ENCODE measurements at places on chromosomes 5 and 9.

DNA sequence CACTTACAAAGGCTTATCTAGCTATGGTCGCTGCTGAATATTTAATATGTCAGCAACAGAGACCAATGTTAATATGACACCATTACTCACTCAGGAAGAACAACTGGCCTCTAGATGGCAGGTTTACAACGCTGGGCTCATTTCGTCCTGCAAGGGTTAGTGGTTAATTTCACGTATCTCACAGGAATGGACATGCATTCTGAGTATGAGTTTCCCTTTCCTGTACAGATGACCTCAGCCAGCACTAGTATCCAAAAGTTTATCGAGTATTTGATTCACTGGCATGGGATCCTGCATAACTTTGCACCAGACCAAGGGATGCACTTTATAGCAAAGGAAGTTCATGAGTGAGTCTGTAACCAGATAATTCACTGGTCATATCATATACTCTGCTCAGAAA lies 8.7 kb upstream of the TRPC7 start:
- no peak for DNase-seq

- DNase-seq, result no peak
These were observed 139.0 kb downstream of the OLFM1 start for GRCh38 chr9:135226369-135227050.

- DNase-seq, result no peak
These were observed 1085.2 kb upstream of the ARRDC3 start for GRCh38 chr5:92468295-92468694.

DNA sequence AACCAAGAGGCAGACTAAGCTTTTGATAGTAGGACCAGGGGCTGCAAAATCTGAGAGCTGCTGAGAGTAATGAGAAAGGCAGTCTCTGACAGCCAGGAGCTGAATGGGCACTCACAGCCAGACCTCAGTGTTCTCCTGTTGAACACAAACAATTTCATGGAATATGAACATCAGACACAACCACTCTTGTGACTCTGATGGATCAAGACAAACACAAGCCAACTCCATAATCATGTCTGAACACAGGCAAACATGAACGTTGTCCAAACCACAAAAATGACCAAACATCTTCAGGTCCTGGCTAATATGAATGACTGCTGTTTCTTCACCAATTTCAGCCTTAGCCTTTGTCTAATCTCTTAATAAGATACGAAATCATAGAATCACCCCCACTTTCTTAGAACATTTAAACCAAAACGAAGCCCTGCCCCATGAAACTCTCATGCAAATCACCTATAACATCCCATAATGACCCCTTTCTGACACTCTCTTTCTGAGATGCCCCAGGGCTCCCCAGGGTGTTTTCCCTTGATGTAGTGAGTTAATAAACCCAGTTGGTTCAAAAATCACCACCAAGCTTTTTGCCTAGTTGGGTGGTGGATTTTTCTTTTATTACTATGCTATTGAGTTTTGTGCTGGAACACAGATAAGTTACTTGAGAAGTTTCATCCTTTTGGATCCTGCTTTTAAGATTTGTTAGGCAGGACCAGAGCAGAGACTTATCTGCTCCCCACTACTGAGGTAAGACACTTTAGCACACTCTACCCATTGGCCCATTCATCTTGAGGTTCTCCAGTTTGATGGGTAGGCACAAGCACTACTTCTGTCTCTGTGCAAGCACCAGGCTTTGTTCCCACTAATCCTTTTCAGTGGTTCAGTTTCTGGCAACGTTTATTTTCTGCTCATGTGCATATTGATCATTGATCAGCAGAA lies 5.9 kb upstream of the ERAP2 start:
- peak; percentile 7 for DNase-seq

GRCh38 chr5:1824903-1825841 lies 24.0 kb downstream of the NDUFS6 start:
- no peak for DNase-seq

DNA sequence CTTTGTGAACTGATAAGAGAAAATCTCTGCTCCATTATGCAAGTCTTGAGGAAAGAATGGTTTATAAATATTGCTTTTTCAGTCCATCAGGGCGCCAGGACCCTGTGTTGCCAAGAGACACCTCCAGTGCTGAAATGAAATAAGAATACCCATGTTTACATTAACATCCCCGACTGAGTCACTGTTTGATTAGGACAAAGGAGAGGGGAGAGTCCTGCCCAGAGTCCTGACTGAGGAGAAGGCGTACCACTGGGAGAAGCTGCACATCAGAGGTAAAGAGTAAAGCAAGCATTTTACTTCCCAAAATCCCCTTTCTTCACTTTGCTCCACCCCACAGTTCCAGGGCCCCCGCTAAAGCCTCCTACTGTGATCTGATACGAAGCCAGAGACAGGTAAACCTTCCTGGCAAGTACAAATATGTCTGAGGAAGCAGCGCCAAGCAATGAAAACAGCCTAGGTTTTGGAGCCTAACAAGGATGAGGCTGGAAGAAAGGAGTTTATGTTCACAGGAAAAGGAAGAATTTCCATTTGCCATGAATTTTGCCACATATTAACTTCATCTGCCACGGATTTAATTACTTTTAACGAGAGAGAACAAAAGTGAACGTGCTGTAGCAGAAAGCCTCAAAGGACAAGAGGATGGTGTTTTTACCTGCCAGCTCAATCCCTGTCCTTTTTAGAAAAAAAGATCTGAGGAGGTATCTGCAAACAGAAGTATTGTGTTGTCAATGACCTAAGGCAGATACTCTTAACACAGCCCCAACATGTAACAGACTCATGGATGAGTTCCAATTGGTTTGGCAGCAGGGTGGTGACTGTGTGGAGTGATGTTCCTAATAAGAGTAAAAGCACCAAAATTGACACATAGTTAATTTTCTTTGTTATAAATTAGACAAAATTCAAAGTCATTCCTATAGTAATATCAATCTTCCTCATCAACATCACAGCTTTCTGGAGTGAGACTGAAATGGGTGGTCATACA lies 209.4 kb upstream of the TLE4 start:
- DNase-seq, result no peak

GRCh38 chr5:114790403-114790792 lies 379.3 kb downstream of the TRIM36 start:
- DNase-seq, result no peak

DNA sequence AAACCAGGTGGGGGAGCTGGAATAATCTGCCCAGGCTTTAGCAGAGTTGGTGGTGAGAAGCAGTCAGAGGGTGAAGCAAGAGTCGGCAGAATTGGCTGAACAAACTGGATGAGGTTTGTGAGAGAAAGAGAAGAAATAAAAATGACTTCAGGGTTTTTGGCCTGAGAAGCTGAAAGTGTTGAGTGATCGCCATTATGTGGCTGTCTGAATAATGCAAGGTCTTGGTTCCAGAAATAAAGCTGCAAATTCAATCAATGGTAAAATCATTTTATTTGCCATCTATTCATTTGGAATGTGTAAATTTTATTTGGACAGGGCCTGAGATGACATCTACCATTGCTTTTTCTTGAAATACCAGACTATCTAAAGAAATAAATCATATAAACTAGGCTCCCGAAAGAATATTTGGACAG lies 50.4 kb upstream of the DAB2 start:
- DNase-seq, result no peak

GRCh38 chr5:78523314-78524193 lies 125.0 kb downstream of the LHFPL2 start:
- no peak for DNase-seq

DNA sequence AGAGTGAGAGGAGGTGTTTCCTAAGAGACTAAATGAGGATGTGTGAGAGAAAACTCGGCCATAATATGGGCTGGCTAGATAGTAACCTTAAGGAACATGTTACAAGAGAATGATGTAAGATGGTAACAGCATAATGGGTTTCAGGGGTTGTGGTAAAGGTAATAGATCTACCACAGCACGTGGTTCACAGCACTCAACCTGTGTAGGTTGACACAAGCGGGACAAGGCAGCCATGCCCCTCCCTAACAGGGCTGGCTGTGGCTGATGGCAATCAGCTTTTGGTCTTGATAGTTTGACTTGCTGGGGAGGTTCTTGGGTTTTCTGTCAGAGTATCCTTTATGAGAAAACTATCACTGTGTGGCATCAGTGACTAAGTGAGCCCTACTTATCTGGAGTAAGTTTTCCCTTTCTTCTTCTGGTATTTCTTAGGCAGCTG lies 138.6 kb downstream of the TRIO start:
- no peak for DNase-seq

GRCh38 chr5:163914910-163915309 lies 409.5 kb downstream of the MAT2B start:
- no peak for DNase-seq

GRCh38 chr9:105414947-105415661 lies 32.7 kb upstream of the FSD1L start:
- peak; percentile 24 for DNase-seq

- no peak for DNase-seq
These were observed 478.5 kb downstream of the AGTPBP1 start for GRCh38 chr9:85263288-85263687.

GRCh38 chr5:96794757-96795156 lies 13.0 kb downstream of the ERAP1 start:
- no peak for DNase-seq

- DNase-seq, result no peak
These were observed 1341.4 kb upstream of the NUDT12 start for GRCh38 chr5:104903941-104904340.
